ENCODE measurements at places on chromosomes 3 and 15.
A peak's percentile ranks its signal among the peaks of the same experiment; 100 is the strongest.

GRCh38 chr15:69908590-69909420 is 188.9 kb downstream of the TLE3 start:
- DNase-seq = no peak

- DNase-seq = no peak
These were observed 628.5 kb downstream of the GRM7 start for GRCh38 chr3:7489417-7489816.

DNA sequence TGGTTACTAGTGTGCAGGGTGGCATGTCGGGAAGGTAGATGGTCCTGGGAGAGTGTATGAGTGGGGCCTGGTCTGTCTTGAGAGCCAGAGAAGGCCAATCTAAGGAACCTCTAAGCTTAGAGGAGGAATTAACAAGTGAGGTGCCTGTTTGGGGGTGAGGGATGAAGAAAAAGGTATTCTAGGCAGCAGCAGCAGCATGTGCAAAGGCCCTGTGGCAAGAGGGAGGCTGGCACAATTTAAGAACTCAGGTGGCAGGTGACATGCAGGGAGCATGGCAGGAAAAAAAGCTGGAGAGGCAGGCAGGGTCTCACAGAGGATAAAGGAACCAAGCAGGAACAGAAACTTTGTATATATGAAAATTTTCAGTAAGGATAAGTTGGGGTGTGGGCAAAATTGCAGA is 51.2 kb downstream of the SPSB4 start:
- DNase-seq = no peak

GRCh38 chr15:67125589-67126502 is 60.4 kb downstream of the SMAD3 start:
- no peak for DNase-seq

DNA sequence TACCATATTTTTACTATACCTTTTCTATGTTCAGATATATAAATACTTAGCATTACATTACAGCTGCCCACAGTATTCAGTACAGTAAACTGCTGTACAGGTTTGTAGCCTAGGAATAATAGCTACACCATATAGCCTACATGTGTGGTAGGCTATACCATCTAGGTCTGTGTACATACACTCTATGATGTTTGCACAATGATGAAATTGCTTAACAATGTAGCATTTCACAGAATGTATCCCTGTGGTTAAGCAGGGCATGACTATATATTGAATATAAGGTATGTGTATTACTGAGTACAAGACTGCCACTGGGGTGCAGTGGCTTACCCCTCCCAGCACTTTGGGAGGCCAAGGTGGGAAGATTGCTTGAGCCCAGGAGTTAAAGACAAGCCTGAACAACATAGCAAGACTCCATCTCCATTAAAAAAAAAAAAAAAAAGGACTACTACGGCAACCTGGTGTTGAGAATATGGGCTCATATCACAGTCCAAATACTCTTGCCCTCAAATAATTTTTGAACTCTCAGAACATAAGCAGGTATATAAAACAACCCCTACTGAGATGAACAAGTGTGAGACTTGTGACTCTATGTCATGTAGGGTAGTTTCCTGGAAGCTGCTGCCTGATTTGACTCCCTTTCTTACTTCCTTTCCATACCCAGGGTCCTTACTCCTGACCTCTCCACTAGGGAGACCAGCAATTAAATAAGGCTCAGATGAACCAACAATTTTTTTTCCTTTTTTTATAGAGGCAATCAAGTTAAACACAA is 4.8 kb downstream of the PPP1R14D start:
- DNase-seq = no peak

DNA sequence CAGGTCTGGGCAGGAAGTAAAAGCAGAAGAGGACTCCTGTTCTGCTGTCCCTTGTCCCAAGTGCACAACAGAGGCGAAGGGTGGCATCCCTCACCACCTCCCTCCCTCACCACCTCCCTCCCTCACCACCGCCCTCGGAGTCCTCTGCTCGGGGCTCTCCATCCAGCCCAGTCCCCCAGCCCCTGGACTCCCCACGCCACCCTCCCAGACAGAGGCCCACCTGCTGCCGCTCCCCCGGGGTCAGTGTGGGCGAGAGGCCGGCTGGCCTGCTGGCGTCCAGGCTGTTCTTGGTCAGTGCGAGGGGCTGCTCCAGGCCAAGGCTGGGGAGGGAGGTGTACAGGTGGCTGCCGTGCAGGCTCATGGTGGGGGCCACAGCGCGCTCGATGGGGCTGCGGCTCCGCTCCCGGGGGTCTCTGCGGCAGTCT is 79.1 kb downstream of the VGLL4 start:
- no peak for DNase-seq

DNA sequence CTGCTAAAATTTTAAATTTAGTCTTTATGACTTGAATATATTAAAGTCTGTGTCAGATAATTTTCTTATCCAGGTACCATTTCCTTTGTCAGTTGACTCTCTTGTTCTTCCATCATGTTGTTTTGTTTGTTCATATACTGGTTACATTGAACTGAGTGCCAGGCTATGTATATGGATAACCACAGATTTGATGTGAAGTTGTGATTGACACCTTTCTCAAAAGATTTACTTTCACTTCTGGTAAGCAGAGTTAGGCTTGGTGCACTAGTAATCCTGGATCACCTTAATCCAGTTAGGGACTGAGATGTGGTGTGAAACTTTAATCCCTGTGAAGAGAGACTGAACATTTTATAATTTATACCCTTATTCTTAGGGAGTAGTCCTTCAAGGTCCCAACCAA is 99.4 kb downstream of the ADAM10 start:
- no peak for DNase-seq

DNA sequence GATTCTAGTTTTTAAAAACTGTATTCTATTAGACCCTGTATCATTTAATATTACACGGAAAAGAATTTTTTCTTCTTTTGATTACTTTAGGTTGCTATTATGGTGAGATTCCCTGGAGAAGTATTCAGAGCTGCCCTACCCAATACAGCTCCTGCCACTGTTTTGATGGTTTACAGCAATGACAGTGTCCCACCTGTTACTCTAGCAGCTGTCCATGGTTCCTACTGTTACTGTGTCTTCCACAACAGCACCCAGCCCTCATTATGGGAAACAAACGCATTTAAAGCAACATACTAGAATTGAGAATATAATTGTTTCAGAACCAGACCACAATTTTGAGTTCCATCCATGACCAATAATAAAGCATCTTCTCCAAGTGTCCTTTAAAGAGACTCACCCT is 450.7 kb downstream of the SHQ1 start:
- DNase-seq = no peak

- DNase-seq = peak; percentile 15
These were observed 17.4 kb downstream of the SLC35A5 start for GRCh38 chr3:112579232-112579631.
